ENCODE measurements at places on chromosomes 7 and 10. TPM values are rescaled to one million over a fixed set of nuclear protein-coding genes. Genes with fewer than 3 reads are reported as not detected.

DNA sequence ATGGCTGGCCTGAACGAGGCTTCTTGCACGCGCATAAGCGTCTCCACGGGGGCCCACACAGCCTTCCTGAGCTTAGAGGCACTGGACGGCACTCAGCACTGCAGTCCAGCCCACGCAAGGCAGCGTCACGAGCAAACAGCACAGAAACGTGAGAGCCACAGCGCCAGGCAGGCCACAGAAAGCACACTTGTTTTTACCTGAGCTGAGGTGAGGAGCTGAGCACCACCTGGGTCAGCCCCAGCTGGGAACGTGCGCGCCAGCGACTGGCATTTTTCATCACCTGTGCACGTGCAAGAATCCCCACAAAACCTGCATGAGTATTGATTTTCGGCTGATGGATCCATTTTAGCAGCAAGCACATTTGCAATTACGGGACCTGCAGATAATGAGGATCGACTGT, 26.7 kb downstream of the IQCE start:
- DNase-seq = no peak

GRCh38 chr10:1199897-1200721, 143.9 kb downstream of the WDR37 start:
- DNase-seq = no peak

DNA sequence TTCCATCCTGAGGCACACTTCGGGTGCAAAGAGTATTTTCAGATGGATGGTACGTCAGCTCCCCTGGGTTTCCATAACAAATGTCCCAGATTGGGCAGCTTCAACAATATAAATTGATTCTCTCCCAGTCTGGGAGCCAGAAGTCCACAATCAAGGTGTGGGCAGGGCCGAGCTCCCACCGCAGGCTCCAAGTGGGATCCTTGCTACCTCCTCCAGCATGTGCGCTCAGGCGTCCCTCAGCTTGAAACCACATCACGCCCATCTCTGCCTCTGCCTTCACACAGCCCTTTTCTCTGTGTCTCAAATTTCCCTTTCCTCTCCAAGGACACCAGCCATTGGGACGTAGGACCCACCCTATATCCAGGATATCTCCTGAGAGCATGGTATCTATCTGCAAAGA, 153.5 kb downstream of the DIP2C start:
- DNase-seq = no peak

GRCh38 chr7:95546647-95547046, 49.7 kb downstream of the PDK4 start:
- no peak for DNase-seq

GRCh38 chr10:62790571-62790970, 13.9 kb upstream of the ADO start:
- no peak for DNase-seq

DNA sequence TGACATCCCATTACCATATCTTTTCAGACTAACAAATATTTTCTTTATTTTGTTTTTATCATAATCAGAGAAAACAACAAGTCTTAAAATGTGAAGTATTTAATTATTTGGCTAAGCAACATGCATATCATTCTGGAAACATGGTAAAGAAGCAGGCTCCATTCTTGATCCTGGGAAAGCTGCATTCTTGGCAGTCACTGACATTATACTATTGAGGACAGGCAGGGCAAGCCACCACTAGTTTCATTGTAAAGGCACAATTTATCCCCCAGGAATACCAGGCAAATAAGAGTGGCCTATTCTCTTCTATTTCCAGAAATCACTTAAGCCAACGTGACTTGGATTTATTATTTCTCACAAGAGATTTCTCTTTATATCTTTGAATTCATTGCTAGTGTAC, 153.8 kb upstream of the AKR1E2 start:
- no peak for DNase-seq

DNA sequence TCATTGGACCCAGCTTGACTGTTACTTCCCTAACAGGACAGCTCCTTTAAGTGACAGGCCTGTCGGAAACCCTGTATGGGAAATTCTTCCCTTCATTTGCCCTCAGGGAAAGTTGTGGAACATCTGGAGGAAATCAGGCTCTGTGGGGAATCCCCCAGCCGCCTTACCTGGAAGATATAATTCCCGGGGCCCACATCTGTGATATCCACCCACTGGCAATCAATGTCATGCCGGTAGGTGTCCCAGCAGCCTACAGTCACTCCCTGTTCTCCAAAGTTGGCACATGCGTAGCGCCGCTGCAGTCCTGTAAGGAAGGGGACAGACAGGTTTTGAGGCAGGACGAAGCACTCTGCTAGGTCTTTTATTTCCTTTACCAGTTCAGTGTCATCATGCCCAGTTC, 16.6 kb downstream of the LOXL4 start:
- no peak for DNase-seq

- no peak for DNase-seq
Measured at GRCh38 chr10:126833542-126833941, 71.7 kb upstream of the DOCK1 start.

Gene ADAMTS14
- total RNA-seq = 0.10 TPM

Gene CYTH3
- total RNA-seq = 18.1 TPM

Gene TAS2R41
- not detected for total RNA-seq

Gene SEMA3D
- 0.75 TPM for total RNA-seq

Gene KIF11
- 0.76 TPM for total RNA-seq

Gene TUBB8
- total RNA-seq = not detected

Gene AKR1C4
- not detected for total RNA-seq

Gene DRGX
- not detected for total RNA-seq

Gene OR2AE1
- not detected for total RNA-seq

Gene RADIL
- 2.1 TPM for total RNA-seq

Gene FBXL13
- not detected for total RNA-seq

Gene ABCB4
- total RNA-seq = 0.68 TPM

Data from gastrocnemius medialis (tissue), 4 donors.